Central memory CD8-positive, alpha-beta T cell (primary cell): ENCODE measurements at places on chromosomes 2 and 18.
A peak's percentile ranks its signal among the peaks of the same experiment; 100 is the strongest.

DNA sequence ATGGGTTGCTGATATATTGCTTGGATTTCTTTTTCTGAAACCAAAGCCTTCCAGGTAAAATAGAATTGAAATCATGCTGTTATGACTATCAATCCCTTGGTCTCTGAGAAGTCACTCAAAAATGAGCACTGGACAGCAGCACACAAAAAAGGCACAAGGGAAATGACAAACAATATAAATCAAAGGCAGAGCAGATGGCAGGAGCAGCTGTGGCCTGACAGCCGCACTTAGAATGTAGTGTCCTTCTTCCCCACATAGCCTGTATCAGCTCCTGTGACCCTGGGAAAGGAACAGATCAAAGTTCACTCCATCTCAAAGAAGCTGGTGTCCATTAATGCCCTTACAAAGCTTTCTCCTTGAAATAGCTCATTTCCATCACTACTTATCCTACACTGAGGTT lies 326.7 kb downstream of the SUCLG1 start:
- no peak for DNase-seq
- H3K4me3 ChIP-seq = no peak overlapping the region
- H3K27ac ChIP-seq = no peak overlapping the region
- H3K4me1 ChIP-seq = no peaks in the 10 kb centered on the region
- no peaks in the 10 kb centered on the region for H3K27me3 ChIP-seq

- DNase-seq = no peak
- H3K4me1 ChIP-seq = no peaks in the 10 kb centered on the region
- peaks cover 2% of the 10 kb centered on the region for H3K36me3 ChIP-seq
- H3K27ac ChIP-seq = no peak overlapping the region
Observed at GRCh38 chr2:66853585-66853984, 418.7 kb downstream of the MEIS1 start.

DNA sequence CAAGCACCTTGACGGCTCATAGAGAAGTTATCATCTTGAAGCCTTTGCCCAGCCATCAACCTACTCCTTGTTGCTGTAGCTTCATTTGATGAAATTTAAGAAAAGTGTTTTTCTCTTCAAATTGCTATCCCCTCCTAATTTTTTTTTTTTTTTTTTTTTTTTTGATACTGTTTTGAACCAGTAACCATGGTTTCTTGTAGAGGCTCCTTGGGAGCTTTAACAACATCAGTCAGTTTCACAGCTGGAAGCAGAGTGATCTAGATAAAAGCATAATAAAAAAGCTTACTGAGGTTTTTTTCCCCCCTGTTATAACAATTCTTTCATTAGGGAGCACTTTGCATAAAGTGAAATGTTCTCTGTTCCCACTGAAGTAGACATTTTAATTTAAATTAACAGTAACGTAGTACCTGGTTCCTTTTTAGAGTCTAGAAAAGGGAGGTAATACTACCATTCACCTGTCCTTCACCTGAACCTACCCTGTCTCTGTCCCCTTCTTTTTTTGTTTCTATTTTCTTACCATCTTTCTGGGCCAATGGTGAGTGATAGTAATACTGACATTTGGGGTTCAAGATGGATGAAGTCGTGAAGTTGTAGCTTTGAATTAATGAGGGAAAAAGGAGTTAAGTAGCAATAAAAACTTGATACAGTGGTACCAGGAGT lies 101.5 kb downstream of the NCOA1 start:
- H3K27me3 ChIP-seq = no peaks in the 10 kb centered on the region
- H3K4me3 ChIP-seq = no peak overlapping the region
- DNase-seq = no peak
- H3K27ac ChIP-seq = no peak overlapping the region

- peaks cover 18% of the 10 kb centered on the region for H3K27me3 ChIP-seq
- H3K36me3 ChIP-seq = peaks cover 3% of the 10 kb centered on the region
- no peak for DNase-seq
- H3K4me3 ChIP-seq = no peak overlapping the region
- H3K4me1 ChIP-seq = peaks cover 6% of the 10 kb centered on the region
Observed at GRCh38 chr2:112829101-112829960, 7.2 kb downstream of the IL1B start.

- H3K4me1 ChIP-seq = no peaks in the 10 kb centered on the region
- H3K27me3 ChIP-seq = no peaks in the 10 kb centered on the region
- no peak overlapping the region for H3K27ac ChIP-seq
- H3K36me3 ChIP-seq = no peaks in the 10 kb centered on the region
- no peak for DNase-seq
Observed at GRCh38 chr18:50388988-50389387, 14.1 kb downstream of the SKA1 start.

GRCh38 chr2:150375333-150375732 lies 112.1 kb downstream of the RND3 start:
- no peak overlapping the region for H3K27ac ChIP-seq
- no peaks in the 10 kb centered on the region for H3K36me3 ChIP-seq
- no peaks in the 10 kb centered on the region for H3K27me3 ChIP-seq

DNA sequence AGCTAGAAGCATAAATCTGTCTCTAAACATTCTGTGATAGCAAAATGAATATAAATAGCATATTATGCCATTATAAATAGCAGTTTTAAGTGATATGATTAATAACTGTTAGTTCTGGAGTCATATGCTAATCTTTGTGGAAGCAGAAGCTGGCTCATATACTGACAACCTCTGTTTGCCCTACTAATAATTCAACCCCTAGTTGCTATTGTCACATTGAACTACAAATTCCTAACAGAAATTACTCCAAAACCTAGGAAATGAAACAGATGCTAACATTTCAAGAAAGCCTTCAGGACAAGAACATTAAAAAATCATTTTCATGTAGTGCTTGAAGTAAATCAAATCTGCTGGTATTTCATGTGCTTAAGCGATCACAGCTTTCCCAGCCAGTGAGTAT lies 28.2 kb downstream of the CALCRL start:
- no peak overlapping the region for H3K4me3 ChIP-seq
- no peaks in the 10 kb centered on the region for H3K27me3 ChIP-seq
- no peak for DNase-seq
- H3K36me3 ChIP-seq = peaks cover 2% of the 10 kb centered on the region
- no peak overlapping the region for H3K27ac ChIP-seq
- H3K4me1 ChIP-seq = no peaks in the 10 kb centered on the region

DNA sequence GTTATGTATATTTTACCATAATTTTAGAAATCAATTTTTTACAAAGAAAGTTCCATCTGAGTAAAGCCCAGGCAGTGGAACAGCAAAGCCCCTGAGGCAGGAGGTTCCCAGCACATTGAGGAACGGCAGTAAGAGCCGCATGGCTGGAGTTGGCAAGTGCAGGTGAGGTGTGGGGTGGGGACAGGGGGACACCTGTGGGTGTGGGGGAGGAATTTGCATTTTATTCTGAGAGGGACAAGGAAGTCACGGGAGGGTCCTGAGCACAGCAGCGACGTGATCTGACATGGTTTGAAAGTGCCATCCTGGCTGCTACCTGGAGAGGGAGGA lies 16.1 kb upstream of the ADI1 start:
- no peaks in the 10 kb centered on the region for H3K27me3 ChIP-seq
- DNase-seq = no peak
- no peak overlapping the region for H3K4me3 ChIP-seq

GRCh38 chr2:119859528-119859927 lies 99.8 kb downstream of the PTPN4 start:
- H3K36me3 ChIP-seq = peaks cover 3% of the 10 kb centered on the region
- no peak overlapping the region for H3K27ac ChIP-seq
- no peaks in the 10 kb centered on the region for H3K27me3 ChIP-seq
- DNase-seq = no peak
- H3K4me1 ChIP-seq = peaks cover 64% of the 10 kb centered on the region

- H3K4me3 ChIP-seq = no peak overlapping the region
- peaks cover 2% of the 10 kb centered on the region for H3K36me3 ChIP-seq
- no peak for DNase-seq
- peaks cover 7% of the 10 kb centered on the region for H3K27me3 ChIP-seq
- no peaks in the 10 kb centered on the region for H3K4me1 ChIP-seq
- H3K27ac ChIP-seq = no peak overlapping the region
Observed at GRCh38 chr2:226073496-226074160, 674.1 kb downstream of the NYAP2 start.

- no peak overlapping the region for H3K4me3 ChIP-seq
- no peak for DNase-seq
- no peaks in the 10 kb centered on the region for H3K36me3 ChIP-seq
- H3K4me1 ChIP-seq = no peaks in the 10 kb centered on the region
Observed at GRCh38 chr2:142997231-142997630, 119.8 kb downstream of the KYNU start.

GRCh38 chr2:1588978-1589621 lies 155.2 kb downstream of the PXDN start:
- no peak for DNase-seq
- no peaks in the 10 kb centered on the region for H3K4me1 ChIP-seq
- H3K36me3 ChIP-seq = no peaks in the 10 kb centered on the region
- H3K27ac ChIP-seq = no peak overlapping the region
- no peak overlapping the region for H3K4me3 ChIP-seq
- peaks cover 16% of the 10 kb centered on the region for H3K27me3 ChIP-seq

DNA sequence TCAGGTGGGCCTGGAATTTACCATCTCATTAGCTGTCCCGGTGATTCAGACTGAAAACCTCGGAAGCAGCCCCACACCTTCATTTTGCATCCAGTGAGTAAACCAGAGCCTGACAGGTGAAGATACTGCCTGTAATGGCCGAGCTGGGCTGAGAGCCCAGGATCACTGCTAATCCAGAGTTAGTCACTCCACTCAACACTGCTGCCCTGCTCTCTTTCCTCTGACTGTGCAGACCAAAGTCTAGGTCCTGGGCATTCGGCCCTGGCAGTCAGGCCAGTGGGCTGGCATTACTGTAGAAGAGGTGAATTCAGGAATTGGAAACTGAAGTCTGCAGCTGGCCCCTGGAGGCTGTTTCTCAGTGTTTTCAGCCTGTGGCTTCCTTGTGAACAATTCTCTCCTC lies 44.3 kb downstream of the TMEM17 start:
- no peaks in the 10 kb centered on the region for H3K36me3 ChIP-seq
- H3K4me3 ChIP-seq = no peak overlapping the region
- DNase-seq = no peak
- no peaks in the 10 kb centered on the region for H3K4me1 ChIP-seq

DNA sequence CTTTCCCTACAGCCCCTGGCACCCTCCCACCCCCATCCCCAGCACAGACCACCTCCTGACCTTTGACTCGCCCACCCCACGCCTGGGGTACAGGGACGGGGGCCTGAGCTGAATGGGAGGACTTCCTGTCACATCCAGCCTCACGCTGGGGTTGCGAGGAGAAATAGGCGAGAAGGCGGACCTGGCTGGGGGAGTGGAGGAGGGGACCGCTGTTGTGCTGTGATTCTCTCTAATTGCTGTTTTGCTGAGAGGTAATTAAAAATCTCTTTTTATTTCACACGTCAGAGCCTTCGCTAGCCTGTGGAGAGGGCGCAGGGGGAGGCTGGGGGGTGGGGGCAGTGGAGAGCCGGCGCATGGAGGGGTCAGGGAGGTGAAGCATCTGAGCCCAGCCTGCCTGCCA lies 9.7 kb upstream of the ECEL1 start:
- H3K4me1 ChIP-seq = peaks cover 1% of the 10 kb centered on the region
- H3K27ac ChIP-seq = no peak overlapping the region
- H3K27me3 ChIP-seq = peaks cover 41% of the 10 kb centered on the region
- H3K36me3 ChIP-seq = peaks cover 2% of the 10 kb centered on the region
- H3K4me3 ChIP-seq = no peak overlapping the region
- DNase-seq = no peak

DNA sequence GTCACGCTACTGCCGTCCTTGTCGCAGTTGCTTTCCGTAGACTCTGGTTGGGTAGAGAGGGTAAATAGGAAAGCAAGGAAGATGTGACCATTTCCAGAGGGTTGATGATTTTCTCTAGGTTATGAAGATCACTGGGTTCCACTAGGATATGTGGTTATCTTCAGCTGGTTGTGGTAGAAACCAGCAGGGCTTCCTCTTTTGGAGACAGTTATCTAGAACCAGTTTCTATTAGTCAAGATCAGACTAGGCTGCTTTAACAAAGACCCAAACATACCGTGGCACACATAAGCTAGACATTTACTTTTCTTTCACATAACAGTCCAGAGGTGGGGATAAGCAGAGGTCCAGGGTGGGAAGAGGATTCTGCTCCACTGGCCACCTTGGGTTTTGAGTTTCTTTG lies 59.6 kb downstream of the FASTKD2 start:
- H3K36me3 ChIP-seq = no peaks in the 10 kb centered on the region
- H3K27me3 ChIP-seq = no peaks in the 10 kb centered on the region
- no peak for DNase-seq
- no peak overlapping the region for H3K4me3 ChIP-seq
- H3K27ac ChIP-seq = no peak overlapping the region
- H3K4me1 ChIP-seq = no peaks in the 10 kb centered on the region

DNA sequence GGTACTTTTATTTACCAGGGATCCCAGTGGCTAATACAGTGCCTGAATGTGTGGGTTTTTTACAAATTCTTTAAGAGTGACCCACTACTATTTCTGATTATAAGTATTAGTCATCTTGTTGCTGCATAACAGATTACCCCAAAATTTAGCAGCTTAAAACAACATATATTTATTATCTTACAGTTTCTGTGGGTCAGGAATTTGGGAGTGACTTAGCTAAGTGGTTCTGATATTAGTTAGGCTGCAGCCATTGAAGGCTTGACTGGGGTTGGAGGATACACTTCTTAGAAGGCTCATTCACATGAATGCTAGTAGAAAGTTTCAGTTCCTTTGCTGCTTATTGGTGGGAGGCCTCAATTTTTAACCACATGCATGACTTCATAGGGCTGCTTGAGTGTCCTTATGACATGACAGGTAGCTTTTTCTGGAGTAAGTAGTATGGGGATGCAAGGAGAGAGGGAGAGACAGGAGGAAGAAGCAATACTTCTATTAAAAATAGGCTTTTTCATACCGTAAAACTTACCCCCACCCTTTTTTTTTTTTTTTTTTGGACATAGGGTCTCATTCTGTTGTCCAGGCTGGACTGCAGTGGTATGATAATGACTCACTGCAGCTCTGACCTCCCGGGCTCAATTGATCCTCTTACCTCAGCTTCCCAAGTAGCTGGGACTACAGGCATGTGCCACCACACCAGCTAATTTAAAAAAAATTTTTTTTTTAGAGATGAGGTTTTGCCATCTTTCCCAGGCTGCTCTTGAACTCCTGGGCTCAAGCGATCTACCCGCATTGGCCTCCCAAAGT lies 13.3 kb upstream of the POLE4 start:
- H3K27me3 ChIP-seq = no peaks in the 10 kb centered on the region
- no peak overlapping the region for H3K27ac ChIP-seq
- H3K4me3 ChIP-seq = no peak overlapping the region
- DNase-seq = no peak
- H3K36me3 ChIP-seq = peaks cover 6% of the 10 kb centered on the region

DNA sequence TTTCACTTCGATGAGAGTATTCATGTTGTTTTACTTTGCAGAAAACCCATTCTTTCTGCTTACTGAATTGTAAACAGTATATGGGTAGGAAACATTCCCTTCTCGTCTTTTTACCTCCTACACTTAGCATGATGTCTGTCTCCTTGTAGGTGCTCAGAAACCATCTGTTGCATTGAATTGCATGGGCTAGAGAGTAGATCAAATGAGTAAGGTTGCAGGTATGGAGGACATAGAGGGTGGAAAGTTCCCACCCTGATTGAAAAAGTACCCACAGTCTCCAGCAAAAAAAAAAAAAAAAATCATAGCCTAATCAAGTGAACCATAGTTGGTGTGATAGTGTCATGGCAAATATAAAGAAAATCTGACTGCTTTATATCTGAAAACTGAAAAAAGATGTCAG lies 1.7 kb downstream of the CYTIP start:
- peaks cover 50% of the 10 kb centered on the region for H3K4me1 ChIP-seq
- peak overlapping the region; percentile 84 for H3K4me3 ChIP-seq
- no peaks in the 10 kb centered on the region for H3K27me3 ChIP-seq
- no peak for DNase-seq
- peaks cover 62% of the 10 kb centered on the region for H3K36me3 ChIP-seq
